ENCODE measurements at places on chromosomes 12 and 14.

DNA sequence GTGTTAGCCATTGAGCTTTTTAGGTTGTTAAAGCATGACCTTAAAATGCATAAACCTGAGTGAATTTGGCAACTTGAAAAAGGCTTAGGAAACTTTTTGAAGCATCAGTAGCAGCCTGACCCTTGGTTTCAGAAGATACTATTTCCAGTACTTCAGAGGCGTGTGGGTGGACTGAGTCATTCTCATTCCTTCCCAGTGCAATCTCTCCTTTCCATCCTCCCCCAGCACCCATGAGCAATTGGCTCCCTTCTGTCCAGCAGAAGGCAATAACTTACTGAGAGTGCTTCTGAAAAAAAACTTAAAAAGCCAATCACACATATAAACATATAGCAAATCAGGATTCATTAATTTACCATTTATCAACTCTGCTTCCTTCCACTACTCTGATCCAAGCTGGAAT is 299.3 kb upstream of the STXBP6 start:
- no peak for DNase-seq

DNA sequence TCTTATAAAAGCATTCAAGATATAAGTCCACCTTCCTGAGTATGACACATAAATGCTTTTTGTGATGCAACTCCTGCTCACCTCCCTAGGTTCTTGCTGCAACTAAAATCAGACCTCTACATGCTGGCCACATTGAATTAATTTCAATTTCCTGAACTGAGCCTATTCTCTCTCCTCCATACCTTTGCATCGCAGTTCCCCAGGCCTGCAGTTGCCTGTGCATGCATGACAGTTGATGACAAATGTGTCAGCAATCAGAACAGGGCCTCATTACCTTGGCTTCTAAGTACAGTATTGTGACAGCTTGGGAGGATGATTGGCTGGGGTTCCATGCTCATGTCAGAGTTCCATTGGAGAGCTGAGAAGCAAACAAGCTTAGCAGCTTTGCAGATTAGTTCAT is 3.9 kb upstream of the TM7SF3 start:
- no peak for DNase-seq

DNA sequence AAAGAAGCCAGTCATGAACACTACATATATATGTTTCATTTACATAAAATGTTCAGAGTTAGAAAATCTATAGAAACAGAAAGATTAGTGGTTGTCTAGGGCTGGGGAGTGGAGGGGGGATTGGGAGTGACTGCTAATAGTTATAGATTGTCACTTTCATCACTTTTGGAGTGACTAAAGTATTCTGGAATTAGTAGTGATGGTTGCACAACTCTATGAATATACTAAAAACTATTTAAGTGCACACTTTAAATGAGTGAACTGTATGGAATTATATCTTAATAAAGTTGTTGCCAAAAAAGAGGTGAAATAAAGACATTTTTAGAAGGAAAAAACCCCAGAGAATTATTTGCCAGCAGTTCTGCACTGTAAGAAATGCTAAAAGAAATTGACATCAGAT is 9.5 kb downstream of the CATSPERB start:
- no peak for DNase-seq

DNA sequence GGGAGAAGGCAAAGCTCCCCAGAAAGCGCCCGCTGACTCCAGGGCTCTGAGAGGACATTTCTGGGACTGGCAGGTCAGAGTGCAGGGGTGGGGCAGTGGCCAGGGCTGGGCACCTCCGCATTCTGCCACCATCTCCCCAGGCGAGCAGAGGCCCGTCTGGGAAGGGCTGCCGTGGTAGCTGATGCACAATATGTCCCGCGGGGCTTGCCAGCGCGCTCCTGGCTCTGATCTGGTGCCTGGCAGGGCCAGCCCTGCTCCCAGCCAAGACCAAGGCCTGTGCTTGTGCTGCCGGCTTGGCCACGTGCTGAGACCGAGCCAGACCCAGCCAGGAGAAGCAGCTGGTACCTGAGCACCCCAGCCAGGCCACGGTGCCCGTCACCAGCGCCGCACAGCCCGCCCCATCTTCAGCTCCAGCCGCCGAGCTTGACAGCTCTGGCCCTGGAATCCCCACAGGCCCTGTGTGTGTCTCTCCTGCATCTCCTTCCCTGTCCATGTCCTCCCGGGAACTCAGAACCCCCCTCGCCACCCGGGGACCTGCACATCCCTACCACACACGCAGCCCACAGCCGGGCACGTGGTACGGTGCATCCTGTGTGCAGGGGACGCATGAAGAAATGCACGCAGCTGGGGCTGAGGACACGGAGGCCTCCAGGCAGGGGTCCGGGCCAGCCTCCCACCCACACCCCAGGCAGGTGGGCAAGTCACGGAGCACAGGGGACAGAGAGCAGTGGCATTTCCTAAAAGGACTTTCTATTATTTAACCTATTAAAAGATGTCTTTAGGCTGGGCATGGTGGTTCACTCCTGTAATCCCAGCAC is 68.6 kb upstream of the C14orf180 start:
- DNase-seq = no peak

DNA sequence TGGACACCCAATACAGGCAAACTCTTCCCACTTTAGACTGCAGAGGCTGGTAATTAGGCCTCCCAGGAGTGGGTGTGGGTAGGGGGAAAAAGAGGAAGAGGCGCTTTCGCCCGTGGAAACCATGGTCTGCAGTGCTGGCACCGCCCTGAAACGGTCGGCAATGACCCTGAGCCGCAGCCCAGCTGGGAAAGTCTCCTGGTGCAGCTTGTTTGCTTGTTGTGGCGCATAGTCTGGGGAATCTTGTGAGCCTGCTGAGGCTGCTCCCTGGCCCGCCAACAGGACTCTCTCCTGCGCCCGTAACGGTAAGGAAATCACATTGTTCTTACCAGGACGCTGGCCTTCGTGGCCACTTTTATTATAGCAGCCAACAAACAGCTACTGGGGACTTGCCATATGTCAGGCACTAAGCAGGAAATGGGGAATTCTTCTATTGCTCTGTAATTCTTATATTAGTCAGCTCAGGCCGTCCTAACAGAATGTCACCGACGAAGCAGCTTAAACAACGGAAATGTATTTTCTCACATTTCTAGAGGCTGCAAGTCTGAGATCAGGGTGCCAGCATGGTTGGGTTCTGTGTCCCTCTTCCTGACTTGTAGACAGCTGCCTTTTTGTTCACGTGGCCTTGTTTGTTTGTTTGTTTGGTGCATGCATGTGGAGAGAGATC is 52.5 kb upstream of the RIN3 start:
- DNase-seq = no peak

GRCh38 chr12:3752096-3752709 is 706 bp downstream of the CRACR2A start:
- DNase-seq = peak; percentile 6

DNA sequence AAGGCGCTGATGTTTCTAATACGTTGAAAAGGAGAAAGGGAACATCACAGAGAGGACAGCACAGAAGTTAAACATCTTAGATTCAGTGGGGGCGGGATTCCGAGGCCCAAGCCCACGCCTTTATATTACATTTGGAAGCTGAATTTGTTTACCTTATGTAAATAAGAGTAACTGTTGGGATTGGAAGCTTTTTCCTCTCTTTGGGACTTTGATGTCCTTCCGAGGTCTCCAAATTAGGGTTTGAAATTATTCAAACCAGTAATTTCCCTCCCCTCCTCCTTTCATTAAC is 6.4 kb downstream of the FOXA1 start:
- no peak for DNase-seq

GRCh38 chr12:65443038-65443437 is 164.6 kb downstream of the MSRB3 start:
- no peak for DNase-seq

DNA sequence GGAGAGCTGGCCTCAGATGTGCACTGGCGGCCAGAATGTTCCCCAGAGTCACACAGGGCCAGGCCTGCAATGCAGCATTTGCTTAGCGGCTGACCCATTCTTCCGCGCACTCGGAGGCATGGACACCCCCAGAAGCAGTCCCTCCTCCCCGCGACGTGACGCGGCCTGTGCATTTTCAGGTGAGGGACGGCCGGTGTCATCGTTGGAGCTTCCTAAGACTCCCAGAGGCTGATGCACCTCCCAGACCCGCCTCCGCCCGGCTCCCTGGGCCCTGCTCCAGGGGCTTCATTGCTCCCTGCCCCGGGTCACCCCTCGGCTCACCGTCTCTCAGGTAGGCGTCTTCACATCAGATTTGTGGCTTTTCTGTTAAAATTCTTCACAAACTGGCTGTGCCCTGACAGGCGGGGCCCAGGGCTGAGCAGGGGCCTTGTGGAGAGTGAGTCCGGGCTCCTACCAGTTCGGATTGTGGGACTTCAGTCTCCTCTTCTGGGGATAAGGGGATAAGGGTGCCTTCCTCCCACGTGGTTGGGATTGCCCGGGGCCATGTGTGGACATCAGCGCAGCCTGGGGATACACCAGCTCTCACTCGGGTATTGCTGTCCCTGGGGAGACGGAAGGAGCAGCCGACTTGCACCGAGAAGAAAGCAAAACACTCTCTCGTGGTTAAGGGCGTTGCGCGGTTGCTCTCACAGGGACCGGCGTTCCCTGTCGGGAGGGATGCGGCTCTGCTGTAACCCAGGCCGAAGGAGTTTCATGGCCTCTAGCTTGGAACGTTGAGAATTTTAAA is 249.1 kb downstream of the ADGRD1 start:
- no peak for DNase-seq

DNA sequence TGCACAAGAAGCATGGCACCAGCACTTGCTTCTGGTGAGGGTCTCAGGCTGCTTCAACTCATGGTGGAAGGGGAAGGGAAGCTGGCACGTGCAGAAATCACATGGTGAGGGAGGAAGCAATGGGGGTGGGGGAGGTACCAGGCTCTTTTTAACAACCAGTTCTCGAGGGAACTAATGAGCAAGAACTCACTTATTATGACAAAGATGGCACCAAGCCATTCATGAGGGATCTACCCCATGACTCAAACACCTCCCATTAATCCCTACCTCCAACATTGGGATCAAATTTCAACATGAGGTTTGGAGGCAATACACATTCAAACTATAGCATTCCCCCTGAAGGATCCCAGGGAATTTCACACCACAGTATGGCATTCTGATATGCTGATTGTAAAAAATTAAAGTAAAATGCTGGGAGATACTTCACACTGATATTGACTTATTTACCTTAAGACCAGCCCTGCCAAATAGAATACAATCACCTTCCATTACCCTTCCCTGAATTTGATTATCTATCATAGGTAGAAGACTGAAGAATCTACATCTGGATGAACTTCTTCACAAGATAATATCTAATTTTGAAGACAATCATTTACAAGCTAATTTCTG is 201.7 kb upstream of the PLXNC1 start:
- no peak for DNase-seq

DNA sequence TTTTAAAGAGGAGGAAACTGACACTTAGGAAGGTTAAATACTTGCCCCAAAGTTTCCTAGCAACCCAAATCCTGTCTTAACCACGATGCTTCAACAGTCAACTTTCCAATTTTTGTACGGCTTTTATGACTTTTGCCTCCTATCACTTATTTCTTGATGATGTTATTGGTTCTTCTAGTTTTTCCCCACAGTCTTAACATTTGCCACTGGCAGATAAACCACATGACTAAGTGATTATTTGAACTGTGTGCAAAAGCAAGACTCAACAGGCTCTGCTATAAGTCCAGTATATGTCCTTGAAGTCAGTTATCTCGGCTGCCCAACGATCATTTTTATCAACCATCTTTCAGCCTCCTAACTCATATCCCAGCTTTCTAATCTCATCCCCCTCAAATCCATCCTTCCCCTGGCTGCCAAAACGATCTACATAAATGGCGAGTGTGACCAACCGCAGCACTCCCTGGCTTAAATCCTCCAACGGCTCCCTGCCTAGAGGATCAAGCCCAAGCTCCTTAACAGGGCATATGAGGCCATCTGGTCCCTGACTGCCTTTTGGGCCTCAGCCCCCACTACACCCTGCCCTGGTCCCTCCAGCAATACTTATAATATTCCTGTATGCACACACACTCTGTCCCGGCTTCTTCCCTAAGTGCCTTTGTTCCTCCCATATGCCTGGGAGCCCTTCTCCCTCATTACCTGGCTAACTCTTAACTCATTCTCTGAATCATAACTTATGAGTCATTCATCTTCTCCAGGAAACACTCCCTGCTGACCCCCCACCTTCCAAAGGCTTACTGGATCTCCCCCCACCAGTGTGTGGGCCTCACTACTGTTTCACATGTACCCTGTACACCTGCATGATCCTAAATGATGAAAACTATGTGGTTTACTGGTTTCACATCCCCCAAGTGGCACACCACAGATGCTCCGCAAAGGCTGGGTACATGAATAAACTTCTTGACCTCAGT is 8.8 kb downstream of the VPS37B start:
- no peak for DNase-seq

- DNase-seq = no peak
These were observed 125.3 kb upstream of the ATF7IP start for GRCh38 chr12:14239935-14240872.

DNA sequence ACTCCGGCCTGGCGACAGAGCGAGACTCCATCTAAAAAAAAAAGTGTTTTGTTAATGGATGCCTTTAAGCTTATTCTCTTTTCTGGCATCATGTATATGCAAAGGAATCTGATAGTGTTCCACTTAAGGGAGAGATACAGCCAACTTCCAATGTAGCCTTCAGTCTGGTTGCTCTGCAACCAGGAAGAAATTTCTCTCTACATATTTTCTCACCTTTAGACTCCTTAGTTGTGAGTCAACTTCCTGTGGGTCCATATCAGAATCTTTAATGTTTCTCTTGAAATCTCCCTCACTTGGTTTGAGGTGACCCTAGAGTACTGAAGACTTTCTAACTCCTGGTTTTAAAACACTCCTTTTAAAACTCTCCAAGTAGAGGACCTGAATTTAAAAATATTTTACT is 340.4 kb downstream of the SLC6A15 start:
- DNase-seq = no peak

DNA sequence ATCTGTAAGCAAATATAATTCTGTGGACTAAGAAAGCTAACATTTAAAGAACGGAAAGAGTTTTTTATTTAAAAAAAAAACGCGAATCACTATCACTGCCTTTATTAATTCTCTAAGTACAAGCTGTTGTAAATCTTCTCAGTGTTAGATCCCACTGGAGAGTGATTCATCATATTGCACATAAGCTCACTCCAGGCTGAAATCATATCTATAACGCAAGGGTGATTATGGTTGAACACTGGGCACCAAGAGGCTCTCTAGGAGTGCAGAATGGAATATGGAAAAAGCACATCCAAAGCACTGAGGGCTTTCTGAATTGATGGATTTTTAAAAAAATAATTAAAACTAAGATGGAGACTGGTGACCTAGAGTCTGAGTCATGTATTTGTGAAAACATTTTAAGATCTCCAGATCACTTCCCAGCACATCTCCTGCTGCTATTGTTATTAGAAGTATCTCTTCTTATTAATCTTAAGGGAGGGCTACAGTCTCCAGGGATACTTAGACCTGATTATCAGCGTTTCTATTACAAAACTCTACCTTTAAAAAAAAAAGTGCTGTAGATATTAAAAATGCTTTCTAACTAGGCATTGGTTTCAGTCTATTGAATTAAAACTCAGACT is 1106.8 kb downstream of the AACS start:
- DNase-seq = no peak

- DNase-seq = no peak
These were observed 49.3 kb downstream of the EGLN3 start for GRCh38 chr14:33901426-33902155.

Measured in effector CD8-positive, alpha-beta T cell (primary cell).